ENCODE measurements at places on chromosomes 1 and 21. TPM values are rescaled to one million over a fixed set of nuclear protein-coding genes. Genes with fewer than 3 reads are reported as not detected.

The SLC6A17 gene
- 4.7 TPM for total RNA-seq

The ZMYND12 gene
- total RNA-seq = 0.46 TPM

The CCDC30 gene
- total RNA-seq = 0.76 TPM

The PGLYRP4 gene
- total RNA-seq = not detected

The RBP7 gene
- total RNA-seq = 5.6 TPM

The EXO1 gene
- total RNA-seq = 22.7 TPM

The BNIPL gene
- 0.28 TPM for total RNA-seq

All from A549 treated with Hydrocortisone at 1 μM for 4 hours (cell line).